ENCODE measurements at places on chromosomes 4 and X.

GRCh38 chr4:175306436-175306835, 388.3 kb downstream of the ADAM29 start:
- DNase-seq, result no peak

- no peak for DNase-seq
Measured at GRCh38 chr4:186798951-186799659, 75.4 kb upstream of the FAT1 start.

DNA sequence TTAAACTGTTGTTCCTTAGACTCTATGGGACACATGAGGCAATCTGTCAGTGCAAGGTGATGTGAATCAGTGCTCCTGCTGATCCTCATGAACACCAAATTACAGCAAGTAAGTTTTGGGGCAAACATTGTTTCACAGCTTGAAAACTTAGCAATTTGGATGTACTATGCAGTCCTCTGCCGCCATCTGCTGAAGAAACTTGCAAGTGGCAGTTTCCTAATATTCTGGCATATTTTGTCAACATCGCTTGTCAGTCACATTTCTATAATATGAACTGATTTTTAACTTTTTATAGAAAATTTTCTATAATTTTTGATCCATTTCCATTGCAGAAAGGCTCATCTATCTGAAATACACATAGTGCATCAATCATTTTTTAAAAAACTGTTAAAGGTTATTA, 56.3 kb downstream of the ZAR1 start:
- DNase-seq, result peak; percentile 8

DNA sequence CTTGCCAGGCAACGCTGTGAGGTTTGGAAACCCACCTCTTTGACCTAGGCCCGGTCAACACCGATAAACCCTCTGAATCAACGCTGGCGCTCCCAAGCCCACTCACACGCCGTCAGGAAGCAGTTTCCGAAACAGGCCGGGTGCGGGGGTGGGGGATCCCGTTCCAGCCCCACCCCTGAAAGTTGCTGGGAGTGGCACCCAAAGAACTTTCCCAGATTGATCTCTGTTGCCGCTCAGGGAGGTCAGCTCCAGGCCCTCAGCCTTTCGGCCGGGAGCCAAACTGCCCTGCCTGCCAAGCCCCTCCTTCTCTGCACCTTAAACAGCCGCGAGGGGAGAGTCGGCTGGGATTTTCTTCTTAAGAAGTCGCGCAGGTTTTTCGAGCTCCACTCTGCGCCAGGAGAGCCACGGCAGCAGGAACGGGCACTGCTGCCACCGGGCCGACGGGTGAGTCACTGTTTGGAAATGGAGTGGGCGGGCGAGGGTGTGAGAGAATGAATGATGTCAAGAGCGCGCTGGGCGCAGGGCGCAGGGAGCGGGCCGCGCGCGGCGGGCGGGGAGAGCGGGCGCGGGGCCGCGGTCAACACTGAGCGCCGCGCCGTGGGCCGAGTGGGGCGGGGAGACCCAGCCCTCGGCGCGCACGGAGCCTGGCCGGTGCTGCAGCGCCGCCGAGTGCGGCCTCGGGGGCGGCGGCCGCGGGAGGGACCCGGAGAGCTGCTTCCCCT, at the start of gene SGMS2:
TSS of gene SGMS2 (plus strand) at position 583 of the 722 bp plus-strand sequence. CDS start 70,622 bp downstream, outside the sequence.
- no peak for DNase-seq

- DNase-seq, result no peak
Measured at GRCh38 chr4:179855469-179855868, 2387.7 kb upstream of the TENM3 start.

DNA sequence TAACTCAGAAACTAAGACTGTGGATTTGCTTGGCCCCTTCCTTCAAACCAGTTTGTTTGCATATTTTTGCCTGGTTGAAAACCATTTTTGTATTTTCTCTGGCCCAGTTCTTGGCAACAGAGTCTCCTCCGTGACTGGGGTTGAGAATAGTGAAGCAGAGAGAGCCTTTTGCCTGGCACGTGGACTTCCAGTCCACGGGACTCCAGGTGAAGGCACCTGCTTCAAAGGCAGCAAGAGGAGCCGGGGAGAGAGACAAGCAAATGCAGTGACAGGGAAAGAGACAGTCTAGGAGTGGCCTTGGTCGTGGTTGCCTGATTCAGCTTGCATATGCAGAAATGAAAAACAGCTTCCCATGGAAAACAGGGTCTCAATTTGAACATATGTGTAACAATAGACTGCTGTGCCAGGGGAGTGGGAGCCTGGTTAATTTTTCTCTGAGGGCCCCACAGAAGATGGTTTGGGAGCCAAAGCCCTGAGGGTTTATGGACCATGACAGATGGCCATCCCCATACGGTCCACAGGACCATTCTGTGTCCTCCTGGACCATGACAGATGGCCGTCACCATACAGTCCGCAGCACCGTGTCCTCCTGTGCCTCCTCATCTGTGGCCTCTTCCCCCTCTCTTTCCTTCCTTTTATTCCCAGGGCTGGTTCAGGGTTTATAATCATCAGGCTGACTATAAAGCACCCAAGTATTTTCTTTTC, 272.2 kb upstream of the RASGEF1B start:
- no peak for DNase-seq

GRCh38 chr4:181741513-181741912, 501.7 kb upstream of the TENM3 start:
- no peak for DNase-seq

GRCh38 chr4:151530783-151531182, 121.8 kb downstream of the FHIP1A start:
- DNase-seq, result no peak

GRCh38 chr4:119189638-119190037, 22.9 kb upstream of the USP53 start:
- DNase-seq, result no peak

GRCh38 chr4:134144337-134144736, 57.3 kb downstream of the PABPC4L start:
- DNase-seq, result no peak

GRCh38 chr4:154067786-154068185, 278.9 kb upstream of the SFRP2 start:
- DNase-seq, result no peak

DNA sequence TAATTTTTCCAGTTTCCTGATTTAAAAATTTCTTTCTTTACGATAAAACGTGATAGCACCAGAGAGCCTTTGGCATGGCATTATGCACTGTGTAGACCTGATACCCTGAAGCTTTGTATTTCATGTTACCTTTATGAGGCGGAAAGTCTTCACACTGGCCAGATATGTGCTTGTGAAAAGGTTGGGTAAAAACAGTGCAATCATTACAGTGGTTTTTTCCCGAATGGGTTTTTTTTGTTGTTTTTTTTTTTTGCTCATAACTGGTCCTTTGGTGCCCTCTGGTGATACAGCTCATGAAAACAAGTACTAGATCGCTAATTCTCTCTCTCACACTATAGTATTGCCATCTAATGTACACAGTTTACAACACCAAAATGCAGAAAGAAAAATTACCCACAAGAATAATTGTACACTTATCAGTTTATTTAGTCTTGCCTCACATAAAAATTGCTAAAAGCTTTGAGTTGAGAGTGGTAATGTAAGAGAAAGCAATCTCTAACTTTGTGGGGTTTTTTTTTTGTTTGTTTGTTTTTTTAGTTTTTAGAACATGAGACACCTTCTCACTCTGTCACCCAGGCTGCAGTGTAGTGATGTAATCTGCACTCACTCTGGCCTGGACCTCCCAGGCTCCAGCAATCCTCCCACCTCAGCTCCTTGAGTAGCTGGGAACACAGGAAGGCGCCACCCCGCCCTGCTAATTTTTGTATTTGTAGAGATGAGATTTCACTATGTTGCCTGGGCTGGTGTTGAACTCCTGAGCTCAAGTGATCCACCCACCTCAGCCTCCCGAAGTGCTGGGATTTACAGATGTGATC, 21.3 kb downstream of the SPCS3 start:
- DNase-seq, result no peak

DNA sequence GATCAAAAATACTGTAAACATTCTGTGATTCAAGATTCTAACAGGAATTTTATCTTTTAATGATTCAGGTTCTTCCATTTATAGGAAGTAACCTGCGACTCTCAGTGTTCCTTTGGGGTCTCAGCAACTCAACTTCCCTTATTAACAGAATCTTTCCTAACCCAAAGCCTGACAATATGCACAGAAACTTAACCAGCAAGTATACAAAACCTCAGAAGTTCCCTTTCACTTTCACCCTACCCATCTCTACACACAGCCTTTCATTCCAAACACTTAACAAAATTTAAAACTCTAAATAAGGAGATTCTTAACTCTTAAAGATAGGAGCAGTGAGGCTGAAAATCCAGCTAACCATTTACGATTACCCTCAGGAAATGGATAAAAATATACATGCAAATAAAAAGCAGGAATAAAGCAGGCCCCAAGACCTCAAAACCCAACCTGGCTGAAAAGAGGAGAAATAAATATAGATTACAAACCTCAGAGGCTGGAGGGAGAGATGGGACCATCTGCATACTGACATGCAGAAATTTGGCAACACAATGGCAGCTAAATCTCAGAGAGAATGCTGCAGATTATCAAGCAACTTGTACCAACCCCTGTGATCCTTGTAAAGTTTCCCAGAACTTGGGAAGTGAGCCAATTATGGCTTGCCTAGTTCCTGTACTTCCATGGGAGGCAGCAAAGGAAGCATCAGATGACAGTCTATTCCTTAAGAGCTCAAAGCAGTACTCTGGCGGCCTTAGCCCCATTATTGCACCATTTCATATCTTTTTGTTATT, 101.0 kb downstream of the ATP11C start:
- DNase-seq, result no peak

DNA sequence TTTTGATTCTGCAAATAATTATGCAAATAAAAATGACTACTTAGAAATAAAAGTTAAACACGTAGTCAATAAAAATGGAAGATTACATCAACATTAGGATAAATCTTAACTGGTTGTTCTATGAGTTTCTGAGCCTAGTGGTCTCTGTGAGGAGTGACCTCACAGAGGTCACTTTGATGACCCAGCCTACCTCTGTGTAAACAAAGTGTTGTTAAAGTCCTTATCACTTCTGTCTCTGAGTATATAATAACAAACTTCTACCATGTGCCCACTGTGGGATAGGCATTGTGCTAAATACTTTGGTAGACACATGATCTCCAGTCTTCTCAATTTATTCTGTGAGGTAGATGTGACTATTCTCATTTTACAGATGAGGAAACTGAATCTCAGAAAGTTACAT, 85.4 kb downstream of the PDE5A start:
- no peak for DNase-seq

DNA sequence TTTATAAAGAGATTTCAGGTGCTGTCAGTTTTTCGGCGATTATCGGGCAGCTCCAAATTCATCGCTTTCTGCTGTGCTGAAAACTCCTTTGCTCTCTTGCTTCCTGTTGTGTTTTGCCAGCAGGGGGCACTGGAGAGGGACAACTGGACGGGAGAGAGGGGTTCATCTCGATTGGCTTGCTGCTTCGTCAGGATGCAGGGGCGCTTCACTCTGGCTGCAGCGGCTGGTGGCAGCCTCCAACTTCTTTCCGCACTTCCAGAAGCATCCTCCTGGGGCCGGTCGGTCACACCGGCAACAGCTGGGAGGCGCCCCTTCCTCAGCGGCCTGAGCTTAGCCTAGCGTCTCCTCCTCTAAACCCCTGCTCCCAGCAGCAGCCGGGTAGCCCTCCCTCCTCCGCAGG, 29.5 kb downstream of the MSL3 start:
- no peak for DNase-seq

DNA sequence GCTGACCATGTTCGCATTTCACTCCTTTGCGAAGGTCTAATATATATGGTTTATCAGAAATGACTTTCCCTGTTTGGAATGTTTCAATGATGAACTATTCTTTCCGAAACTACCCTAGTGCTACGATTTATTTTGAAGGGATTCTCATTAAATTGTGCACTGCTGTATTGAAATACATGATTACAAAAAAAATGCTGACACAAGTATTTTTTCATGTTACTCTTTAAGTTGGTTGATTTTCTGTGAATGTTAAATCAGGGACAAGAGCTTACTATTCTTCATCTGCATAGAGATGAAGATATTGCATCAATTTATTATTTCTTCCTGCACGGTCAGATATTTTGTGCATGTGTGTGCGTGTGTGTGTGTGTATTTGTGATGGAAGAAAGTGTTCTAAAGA, 731.5 kb upstream of the AGA start:
- no peak for DNase-seq

DNA sequence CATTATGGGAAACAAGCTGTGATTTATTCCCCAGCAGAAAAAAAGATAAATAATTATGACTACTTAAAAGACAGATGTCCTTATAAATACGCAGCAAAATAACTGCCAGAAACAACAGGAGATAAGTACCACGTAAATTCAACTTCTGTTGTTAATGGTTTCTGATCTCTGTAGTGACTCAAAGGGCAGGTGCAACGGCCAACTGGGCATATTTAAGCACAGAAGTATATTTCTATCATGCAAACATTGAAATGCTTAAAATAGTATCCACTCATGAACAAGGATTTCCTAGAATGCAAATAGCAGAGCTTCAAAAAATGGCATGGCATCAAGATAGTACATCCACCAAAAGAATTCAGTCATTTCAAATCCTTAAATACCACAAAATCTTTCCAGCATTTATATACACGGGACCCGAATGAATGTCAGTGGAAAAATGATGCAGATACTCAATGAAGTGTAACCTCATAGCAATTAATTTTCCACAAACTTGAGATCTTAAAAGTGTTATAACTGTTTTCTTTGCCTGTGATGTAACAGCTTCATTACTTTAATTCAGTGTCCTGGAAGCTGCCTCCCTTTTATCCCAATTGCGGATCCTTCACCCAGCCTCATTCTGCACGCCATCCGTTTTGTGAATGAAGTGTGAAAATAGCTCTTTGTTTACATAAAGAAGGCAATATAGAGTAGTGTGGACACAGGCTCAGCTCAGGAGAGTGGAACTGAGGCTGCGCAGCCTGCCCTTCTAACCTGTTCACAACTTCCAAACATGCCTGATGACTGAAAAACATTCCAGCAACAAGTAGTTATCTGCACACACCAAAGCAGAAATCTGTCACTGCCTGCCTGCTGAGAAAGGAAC, 10.2 kb downstream of the PDGFC start:
- no peak for DNase-seq

- DNase-seq, result no peak
Measured at GRCh38 chrX:83469551-83469950, 38.5 kb upstream of the POU3F4 start.

- DNase-seq, result no peak
Measured at GRCh38 chr4:36360755-36361154, 79.3 kb downstream of the DTHD1 start.

DNA sequence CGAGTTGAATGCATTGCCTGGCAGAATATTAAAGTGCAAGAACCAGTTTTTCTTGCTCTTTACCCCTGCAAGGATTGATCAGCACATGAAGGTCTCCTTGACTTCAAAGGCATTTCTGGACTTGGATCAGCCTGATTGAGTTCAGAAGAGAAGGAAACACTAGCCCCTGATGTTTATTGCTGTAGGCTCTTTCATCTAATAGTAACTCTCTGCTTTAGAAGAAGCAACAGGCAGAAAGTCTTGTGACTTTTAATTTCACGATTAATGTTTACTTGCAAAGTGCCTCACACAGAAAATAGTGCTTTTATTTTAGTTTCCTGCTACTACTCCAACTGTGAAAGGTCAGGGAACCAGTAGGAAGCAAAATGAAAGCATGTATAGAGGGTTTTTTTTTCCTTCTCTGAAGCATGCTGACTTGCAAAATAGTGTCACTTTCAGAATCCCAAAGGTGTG, 69.1 kb downstream of the PCDH7 start:
- no peak for DNase-seq

- DNase-seq, result no peak
Measured at GRCh38 chr4:136709897-136710296, 822.4 kb downstream of the PCDH18 start.

- no peak for DNase-seq
Measured at GRCh38 chrX:116873671-116874070, 410.9 kb upstream of the CT83 start.

GRCh38 chr4:155722336-155722735, 36.5 kb upstream of the GUCY1B1 start:
- DNase-seq, result no peak

GRCh38 chrX:53678667-53679066, 7.9 kb downstream of the HUWE1 start:
- DNase-seq, result no peak
